Uterus (tissue), 4 donors: ENCODE measurements at places on chromosomes 2 and 18. TPM values are rescaled to one million over a fixed set of nuclear protein-coding genes. Genes with fewer than 3 reads are reported as not detected.

- no peak for DNase-seq
These were observed 83.1 kb downstream of the UPP2 start for GRCh38 chr2:158184556-158185343.

GRCh38 chr2:131801210-131801744 lies 273.6 kb downstream of the CCDC74A start:
- DNase-seq = no peak

- no peak for DNase-seq
These were observed 67.9 kb downstream of the CERS6 start for GRCh38 chr2:168524005-168524404.

IL18RAP gene
- total RNA-seq = 0.51 TPM

TNFRSF11A gene
- 5.0 TPM for total RNA-seq

AFTPH gene
- total RNA-seq = 41.8 TPM
